ENCODE measurements at places on chromosomes 13 and 19. TPM values are rescaled to one million over a fixed set of nuclear protein-coding genes. Genes with fewer than 3 reads are reported as not detected.

ZNF99 gene
- total RNA-seq, result 0.82 TPM

SCAF1 gene
- total RNA-seq, result 30.1 TPM

DKKL1 gene
- 1.5 TPM for total RNA-seq

DNAJB1 gene
- 132 TPM for total RNA-seq

CGB3 gene
- total RNA-seq, result not detected

PTPRH gene
- total RNA-seq, result 0.76 TPM

SIGLEC6 gene
- 0.18 TPM for total RNA-seq

ZNF799 gene
- total RNA-seq, result 6.0 TPM

MED26 gene
- total RNA-seq, result 6.7 TPM

ZNF793 gene
- 11.4 TPM for total RNA-seq

CEACAM5 gene
- not detected for total RNA-seq

NMRK2 gene
- total RNA-seq, result 4.7 TPM

ZNF534 gene
- total RNA-seq, result 0.47 TPM

RXFP2 gene
- 0.41 TPM for total RNA-seq

RPL18 gene
- total RNA-seq, result 2,126 TPM

CILP2 gene
- total RNA-seq, result 1.1 TPM

SERP2 gene
- 8.5 TPM for total RNA-seq

ZNF780A gene
- total RNA-seq, result 26.0 TPM

NCR1 gene
- 0.70 TPM for total RNA-seq

C13orf46 gene
- total RNA-seq, result 0.18 TPM

STOML3 gene
- not detected for total RNA-seq

PTGIR gene
- total RNA-seq, result 8.3 TPM

Measured in metanephros (tissue), 2 donors.